ENCODE measurements at places on chromosomes 7 and 10.

DNA sequence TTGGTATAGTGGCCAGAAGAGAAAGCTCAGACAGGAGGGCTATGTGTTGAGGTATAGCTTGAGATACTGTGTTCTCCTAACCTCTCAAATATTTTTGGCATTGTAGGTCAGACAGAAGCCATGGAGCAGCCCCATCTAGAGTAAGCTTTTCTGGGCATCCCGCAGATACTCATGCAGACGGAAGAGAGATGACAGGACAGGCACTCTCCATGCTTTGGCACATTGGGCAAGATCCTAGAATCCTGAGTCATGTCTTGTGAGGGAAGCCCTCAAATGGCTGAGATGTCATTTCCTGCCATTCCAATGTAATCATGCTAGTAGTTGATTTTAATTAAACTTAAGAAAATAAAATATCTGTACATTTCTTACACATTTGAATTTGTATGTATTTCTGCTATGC, 16.8 kb upstream of the KIF20B start:
- DNase-seq = no peak

- no peak for DNase-seq
Measured at GRCh38 chr10:118266098-118266748, 75.9 kb downstream of the FAM204A start.

DNA sequence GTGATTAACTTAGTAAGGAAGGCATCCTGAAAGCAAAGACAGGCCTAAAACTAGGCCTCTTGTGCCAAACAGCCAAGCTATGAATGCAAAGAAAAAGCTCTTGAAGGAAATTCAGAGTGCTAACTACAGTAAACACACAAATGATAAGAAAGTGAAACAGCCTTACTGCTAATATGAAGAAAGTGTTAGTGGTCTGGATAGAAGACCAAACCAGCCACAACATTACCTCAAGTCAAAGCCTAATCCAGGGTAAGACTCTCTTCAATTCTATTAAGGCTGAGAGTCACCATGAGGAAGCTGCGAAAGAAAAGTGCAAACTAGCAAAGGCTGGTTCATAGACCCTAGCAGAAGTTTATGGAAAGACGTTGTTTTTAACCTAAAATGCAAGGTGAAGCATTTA, 66.0 kb downstream of the IPMK start:
- DNase-seq = no peak

- no peak for DNase-seq
Measured at GRCh38 chr10:112663234-112664125, 216.5 kb downstream of the VTI1A start.

- no peak for DNase-seq
Measured at GRCh38 chr10:132921086-132921485, 21.3 kb downstream of the CFAP46 start.

- DNase-seq = no peak
Measured at GRCh38 chr10:71312811-71313789, 6.0 kb upstream of the SLC29A3 start.

DNA sequence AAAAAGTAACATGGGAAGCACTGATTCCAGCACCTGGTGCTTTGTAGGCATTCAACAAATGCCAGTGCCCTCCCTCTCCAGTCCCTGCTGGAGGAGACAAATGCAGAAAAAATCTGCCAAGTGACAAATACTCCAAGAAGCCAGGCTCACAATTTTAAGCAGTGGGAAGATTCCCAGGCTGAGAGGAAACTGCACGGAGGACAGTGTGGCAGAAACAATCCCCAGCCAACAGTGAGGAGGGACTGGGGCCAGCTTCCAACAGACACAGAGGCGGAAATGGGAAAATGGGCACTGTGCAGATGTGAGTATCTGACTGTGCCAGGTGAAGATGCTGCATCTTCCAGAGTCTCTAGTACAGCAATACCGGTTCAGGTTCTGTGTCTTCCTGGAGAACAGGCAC, 106.3 kb downstream of the SLIT1 start:
- DNase-seq = no peak

DNA sequence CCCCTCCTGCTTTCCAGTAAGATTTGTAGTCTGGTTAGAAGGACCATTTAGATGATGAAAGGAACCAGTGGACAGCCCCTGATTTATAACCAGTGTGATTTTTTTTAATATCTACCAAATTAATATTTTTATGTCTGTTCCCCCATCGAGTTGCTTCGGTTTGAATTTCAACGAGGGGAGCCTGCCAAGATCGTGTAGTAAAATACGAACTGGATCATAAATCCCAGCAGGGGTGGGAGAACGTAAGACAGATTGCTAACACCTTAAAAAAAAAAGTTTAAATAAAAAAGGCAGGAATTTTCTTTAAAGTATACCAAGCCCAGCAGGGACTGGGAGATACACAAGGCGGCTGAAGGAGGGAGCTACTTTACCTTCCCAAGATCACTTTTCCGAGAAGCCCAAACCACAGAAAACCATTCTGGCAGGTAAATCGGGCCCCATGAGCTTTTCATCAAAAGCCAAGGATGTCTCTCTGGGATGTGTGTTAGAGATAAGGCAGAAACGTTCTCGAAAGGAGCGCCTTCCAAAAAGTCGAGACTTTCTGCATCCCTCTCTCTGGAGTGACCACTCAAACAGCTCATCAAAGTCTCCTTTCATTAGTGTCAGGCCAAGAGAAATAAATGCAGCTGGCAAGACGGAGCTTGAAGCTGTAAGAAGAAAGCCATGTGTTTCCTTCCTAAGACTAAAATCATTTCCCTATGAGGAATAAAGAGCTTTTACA, 270.5 kb upstream of the NFE2L3 start:
- no peak for DNase-seq

GRCh38 chr7:142788303-142789289, 17.8 kb downstream of the PRSS2 start:
- no peak for DNase-seq

DNA sequence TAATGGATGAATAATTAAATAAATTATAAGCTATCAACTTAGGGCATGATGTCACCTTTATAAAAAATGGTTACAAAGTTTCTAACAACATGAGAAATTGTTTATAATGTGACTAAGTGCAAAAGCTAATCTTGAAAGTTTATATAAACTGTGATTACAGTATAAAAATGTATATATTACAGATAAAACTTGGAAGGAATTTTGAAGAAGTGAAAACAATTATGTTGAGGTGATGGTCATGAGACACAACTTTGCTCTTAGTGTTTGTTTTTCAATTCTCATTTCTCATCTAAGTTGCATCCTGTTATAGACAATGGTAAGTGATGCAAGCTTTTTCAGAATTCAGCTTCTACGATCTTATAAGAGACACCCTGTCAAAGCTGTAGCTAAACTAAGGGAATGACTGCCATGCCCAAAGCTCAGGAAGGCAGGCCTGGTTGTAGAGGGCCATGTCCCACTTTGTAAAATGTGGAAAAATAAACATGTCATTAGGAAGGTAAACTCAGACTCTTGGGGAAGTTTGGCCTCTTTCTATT, 23.9 kb downstream of the MACC1 start:
- no peak for DNase-seq

GRCh38 chr10:120805014-120805812, 45.9 kb upstream of the WDR11 start:
- DNase-seq = peak; percentile 6

- DNase-seq = no peak
Measured at GRCh38 chr7:150332852-150333635, 8.4 kb downstream of the RARRES2 start.

GRCh38 chr7:96526496-96526895, 183.2 kb downstream of the SEM1 start:
- no peak for DNase-seq

DNA sequence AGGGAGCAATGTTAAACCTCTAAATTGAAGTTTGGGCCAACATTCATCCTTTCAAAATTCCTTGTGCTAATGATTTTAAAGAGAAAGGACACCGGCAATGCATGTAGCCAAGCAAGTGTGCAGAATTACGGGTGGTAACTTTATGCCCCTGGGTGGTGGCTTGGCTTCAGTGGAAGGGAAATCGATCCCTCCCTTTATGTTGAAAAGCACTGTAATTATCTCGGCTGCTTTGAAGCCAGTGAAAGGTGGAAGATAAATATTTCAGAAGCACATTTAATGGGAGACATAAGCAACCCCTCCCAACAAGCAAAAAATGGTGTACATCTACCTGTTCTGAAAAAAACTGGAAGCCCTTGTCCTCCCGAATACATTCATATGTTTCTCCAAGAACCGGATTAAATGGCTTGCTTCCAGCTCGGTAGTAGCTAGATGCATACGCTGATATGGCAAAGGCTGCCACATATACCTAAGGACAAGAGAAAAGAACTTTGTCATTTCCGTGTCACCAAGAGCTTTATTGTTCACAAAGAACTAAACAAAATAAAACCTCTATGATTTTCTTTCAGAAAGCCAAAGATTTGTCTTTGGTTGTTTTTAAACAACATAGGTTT, 73.3 kb upstream of the GSDME start:
- DNase-seq = no peak

- DNase-seq = no peak
Measured at GRCh38 chr7:52504561-52504960, 530.9 kb upstream of the POM121L12 start.

DNA sequence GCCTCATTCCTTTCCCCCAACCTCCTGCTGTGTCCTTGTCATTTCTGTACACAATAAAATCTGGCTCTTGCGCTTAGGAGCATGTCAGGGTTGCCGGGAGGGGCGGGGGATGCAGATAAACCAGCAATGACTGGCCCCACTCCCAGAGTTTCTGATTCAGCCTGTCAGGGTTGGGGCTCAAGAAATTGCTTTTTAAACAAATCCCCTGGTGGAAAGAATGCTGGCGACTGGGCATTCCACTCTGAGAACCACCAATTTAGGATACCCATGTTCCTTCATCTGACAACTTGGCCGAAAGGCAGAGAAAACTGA, 376.4 kb downstream of the TCERG1L start:
- no peak for DNase-seq

GRCh38 chr7:116772423-116772863, 89.9 kb upstream of the CAPZA2 start:
- no peak for DNase-seq

DNA sequence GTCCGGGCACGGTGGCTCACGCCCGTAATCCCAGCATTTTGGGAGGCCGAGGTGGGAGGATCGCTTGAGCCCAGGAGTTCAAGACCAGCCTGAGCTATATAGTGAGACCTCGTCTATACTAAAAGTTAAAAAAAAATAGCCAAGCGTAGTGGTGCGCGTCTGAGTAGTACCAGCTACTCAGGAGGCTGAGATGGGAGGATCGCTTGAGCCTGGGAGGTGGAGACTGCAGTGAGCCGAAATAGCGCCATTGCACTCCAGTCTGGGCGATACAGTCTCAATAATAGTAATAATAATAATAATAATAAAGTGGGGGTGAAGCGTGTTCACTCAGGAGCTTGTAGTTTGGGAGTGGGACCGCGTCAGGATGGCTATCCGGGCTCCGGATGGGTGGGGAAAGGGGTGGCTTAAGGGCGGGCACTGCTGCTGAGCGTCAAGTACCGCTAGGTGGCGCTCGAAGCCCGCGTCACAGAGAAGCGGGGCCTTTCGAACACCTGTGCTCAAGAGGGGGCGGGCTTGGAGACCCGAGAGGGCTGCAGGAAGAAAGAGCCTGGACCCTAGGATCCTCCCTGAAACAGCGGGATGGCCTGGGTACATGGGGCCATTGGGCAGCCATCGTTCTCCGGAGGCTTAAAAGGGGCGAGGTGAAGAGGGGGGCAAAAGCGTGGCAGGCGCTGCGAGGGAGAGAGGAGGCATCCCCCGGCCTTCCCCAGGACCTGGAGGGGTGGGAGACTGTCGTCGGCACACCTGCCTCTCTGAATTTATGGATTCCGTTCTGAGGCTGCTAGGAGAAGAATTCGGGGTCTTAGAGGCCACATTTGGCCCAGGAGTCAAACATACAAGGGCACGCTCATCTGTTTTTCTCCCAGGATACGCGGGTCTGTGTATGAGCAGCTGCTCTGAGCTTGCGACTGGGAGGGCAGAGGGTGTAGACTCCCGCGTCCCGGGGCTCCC, 14.5 kb downstream of the LBX1 start:
- peak; percentile 83 for DNase-seq

- no peak for DNase-seq
Measured at GRCh38 chr10:59872892-59873463, 33.4 kb downstream of the CCDC6 start.

GRCh38 chr7:98352621-98353020, 48.3 kb downstream of the BAIAP2L1 start:
- peak; percentile 26 for DNase-seq

- no peak for DNase-seq
Measured at GRCh38 chr7:93161181-93161762, 13.1 kb upstream of the SAMD9L start.

- no peak for DNase-seq
Measured at GRCh38 chr7:70778585-70778984, 353.4 kb upstream of the GALNT17 start.

GRCh38 chr10:22133749-22134624, 83.8 kb downstream of the EBLN1 start:
- peak; percentile 88 for DNase-seq

DNA sequence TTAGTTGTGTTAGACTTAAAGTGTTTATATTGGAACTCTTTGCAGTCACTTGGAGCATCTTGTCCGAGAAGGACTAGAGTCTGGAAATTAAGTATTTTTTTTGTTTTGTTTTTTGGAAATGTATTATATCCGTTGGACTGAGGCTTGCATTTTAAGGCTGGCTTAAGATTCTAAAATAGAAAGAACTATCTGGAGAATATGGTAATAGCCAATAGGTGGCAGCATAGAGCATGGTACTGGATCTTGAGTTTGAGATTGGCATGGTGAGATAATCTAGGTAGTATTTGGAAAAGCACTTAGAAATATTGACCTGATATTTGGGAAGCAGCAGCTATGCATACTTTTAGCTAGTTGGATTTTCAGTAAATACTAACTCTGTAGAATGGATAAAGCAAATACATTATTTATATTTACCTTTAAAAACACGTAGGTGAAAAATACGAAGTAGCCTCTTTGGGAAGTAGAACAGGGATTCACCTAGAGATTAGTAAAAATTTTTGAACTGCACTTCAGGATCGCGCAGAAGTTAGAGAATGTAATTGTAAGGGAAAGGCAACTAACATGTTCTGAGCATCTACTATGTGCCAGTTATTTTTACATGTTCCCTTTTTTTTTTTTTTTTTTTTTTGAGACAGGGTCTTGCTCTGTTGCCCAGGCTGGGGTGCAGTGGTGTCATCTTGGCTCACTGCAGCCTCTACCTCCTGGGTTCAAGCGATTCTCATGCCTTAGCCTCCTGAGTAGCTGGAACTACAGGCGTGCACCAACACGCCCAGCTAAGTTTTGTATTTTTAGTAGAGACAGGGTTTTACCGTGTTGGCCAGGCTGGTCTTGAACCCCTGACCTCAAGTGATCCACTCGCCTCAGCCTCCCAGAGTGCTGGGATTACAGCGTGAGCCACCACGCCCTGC, 78.6 kb downstream of the LCOR start:
- DNase-seq = peak; percentile 67

DNA sequence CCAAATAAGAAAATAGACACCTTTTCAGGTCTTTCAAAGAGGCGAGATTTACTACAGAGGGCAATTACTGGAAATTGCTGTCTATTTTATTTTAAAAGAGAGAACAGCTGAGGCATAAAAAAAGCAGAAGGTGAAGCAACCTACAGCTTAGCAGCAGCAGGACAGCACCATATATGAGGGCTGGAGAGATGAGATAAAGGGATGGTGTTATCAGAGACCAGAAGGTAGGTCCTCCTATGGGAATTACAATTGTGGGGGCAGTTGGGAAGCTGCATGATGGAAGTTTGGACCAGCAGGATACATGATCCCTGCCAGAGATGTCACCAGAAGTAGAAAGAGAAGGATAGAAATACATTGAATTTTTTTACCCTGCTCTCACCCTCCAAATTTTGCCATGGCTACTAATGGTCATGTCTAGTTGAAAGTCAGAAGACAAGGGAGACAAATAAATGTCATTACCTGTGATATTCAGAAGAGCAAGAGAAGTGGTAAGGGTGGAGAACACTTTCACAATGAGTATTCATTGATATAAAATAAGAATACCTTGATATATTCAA, 77.2 kb upstream of the CALCR start:
- DNase-seq = no peak

GRCh38 chr7:75928568-75928914, 13.6 kb downstream of the POR start:
- no peak for DNase-seq
